ENCODE measurements at places on chromosomes 1 and 21.

- no peak for DNase-seq
These were observed 207.0 kb downstream of the PTPRC start for GRCh38 chr1:198845851-198846250.

DNA sequence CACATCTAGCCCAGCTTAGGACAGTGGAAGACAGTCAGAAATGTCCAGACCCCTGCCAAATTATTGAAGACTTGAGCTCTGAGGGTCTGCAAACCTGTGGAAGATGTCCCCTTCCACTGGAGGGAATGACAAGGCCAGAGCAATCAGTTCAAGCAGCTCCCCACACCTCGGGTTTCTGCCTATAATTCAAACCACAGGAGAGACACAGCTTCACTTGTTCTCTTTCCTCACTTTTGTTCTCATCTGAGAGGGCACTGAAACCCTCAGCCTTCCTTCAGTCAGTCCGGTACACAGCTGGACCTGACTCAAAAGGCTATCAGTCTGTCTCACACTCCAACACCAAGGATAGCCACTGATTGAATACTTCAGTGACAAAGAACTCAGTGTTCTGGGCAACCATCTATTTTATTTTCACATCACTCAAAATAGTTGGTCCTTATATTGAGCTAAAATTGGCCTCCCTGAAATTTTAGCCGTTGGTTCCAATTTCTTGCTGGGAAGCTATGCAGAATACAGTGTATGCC is 70.1 kb downstream of the TENT5C start:
- DNase-seq: no peak

GRCh38 chr1:101905283-101905835 is 91.4 kb downstream of the OLFM3 start:
- no peak for DNase-seq

DNA sequence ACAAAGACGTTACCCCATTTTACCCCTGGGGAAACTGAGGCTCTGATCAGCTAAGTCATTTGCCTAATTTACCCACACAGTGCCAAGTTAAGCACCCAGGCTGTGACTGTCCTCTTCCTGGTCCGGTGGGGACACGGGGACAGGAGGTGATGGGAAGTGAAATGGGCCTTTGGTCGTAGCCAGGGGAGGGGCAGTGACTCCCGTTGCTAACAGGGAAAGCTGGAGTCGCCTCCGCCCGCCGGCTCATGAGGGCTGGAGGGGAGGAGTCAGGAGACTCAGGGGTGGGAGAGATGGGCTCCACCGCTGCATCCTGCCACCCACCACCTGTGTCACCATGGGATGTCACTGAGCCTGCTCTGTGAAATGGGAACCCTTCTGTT is 139.3 kb downstream of the PGBD5 start:
- DNase-seq: no peak

- no peak for DNase-seq
These were observed 433.9 kb upstream of the DAB1 start for GRCh38 chr1:57857809-57858208.

- DNase-seq: no peak
These were observed 1528.0 kb downstream of the BRINP3 start for GRCh38 chr1:188949701-188950100.

DNA sequence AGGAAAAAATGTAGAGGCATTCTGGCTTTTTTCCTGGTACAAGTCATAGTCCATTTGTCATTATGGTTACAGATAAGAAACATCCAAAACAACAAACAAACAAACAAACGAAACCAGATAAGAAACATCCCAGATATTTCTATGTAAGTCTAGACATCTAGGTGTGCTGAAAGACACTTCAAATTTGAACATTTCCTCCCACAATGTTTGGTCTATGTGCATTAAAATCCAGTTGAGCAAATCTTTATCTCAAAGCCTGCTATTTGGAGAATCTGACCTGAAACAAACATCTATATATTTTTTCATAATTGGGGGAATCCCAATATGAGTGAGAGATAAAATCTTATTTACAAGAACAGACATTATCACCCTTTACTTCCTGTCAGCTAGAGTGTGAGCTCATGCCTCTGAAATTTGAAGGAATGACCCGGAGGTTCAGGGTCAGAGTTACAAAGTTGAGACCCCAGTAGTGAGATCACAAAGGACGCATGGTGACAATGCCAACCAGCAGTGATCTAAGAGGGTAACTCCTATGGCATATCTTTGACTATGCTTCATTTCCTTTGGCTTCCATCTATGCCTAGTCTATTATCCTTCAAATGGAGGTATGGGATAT is 182.9 kb upstream of the ATP1B1 start:
- no peak for DNase-seq

GRCh38 chr1:52554756-52555155 is 1.9 kb upstream of the TUT4 start:
- no peak for DNase-seq

DNA sequence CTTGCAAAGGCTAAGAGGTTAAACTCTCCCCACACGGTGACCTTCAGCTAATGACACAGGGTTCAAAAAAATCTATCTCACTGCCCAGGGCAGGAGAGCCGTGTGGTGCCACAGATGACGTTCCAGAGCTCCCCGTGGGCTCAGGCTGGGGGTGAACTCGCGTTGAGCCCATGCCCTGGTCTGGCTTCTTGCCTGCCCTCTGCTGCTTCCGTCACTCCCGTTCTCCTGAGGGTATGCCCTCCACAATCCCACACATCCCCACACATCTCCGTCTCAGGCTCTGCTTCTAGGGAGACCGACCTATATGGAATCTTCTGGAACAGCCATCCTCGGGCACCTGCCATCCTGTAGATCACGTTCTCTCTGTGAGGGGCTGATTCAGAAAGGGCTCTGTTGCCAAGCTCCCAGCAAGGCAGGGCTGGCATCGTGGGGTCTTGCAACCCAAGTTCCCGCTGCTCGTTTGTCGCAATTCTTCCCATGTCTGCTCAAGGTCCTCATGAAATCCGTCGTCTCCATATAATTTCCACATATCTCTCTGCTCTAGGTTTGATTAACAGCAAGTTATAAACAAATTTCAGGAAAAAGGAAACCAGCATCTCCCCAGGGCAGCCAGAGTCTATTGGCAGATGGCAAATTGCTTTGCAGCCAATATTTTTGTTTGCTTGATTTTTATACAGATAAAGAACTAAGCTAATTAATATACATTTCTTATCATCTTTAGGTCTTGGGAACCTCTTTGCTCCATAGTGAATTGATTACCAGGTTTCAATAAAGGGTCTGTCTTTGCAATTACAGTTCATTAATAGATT is 278.2 kb downstream of the PTPRU start:
- no peak for DNase-seq

GRCh38 chr1:36457691-36458090 is 6.5 kb downstream of the MRPS15 start:
- DNase-seq: no peak

DNA sequence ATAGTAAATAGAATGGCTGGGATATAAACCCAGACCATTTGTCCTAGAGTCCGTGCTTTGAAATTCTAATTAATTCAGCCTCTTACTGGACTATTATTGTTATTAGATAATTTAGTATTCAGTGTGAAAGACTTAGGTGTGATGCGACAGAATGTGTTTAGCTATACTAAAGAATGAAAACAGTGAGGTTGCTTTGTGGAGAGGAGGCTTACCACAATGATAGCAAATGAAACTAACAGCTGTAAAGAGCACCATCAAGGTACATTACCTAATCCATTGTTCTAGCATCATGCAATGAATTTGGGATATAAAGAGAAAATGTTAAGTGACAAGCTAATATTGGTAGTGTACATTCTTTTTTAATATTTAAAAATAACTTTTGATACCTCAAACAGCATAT is 911.1 kb downstream of the KCNT2 start:
- no peak for DNase-seq

DNA sequence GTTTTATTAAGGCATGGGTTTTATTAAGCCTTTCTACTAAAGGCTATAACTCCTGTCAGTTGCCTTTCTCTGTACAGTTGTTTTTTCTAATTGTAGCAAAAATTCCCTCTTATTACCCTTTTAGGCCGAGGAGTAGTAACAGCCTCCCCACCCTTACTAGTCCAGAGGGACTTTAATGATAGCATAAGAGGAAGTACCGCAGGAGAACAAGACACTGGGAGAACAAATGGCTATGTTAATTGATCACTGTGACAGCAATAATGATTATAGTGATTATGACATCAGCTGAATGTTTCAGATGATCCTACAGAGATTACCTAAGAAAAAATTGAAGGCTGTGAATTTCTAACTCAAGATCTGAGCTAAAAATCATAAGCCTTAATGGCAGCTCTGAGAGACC is 383.0 kb upstream of the PTBP2 start:
- no peak for DNase-seq

- DNase-seq: no peak
These were observed 51.1 kb upstream of the PRDX6 start for GRCh38 chr1:173426057-173426456.

Measured in RPMI8226 (cell line).